ENCODE measurements at places on chromosomes 7 and 10.

GRCh38 chr7:39271402-39271801 lies 293.7 kb downstream of the POU6F2 start:
- peak; percentile 66 for DNase-seq

GRCh38 chr7:28759475-28759971 lies 198.6 kb downstream of the TRIL start:
- DNase-seq, result no peak

DNA sequence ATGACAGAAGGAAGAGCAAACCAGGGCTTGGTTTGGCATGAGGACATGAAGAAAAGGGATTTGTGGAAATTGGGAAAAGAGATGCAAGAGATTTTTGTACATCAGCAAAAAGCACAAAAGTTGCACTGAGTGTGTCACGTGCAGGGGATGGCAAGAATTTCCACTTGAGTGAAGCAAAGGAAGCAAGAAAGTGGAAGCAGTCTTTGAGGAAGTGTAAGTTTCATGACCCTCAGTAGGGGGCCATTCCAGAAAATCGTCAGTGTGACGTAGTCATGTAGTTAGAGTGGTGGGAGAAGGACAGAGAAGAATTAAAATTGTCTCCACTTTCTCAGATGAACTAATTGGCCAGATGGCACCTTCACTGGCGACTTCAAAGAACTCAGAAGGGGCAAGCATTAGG lies 123.3 kb upstream of the FZD1 start:
- no peak for DNase-seq

- no peak for DNase-seq
These were observed 161.2 kb downstream of the SVIL start for GRCh38 chr10:29473406-29474100.

GRCh38 chr10:34163075-34163905 lies 651.8 kb downstream of the PARD3 start:
- no peak for DNase-seq

DNA sequence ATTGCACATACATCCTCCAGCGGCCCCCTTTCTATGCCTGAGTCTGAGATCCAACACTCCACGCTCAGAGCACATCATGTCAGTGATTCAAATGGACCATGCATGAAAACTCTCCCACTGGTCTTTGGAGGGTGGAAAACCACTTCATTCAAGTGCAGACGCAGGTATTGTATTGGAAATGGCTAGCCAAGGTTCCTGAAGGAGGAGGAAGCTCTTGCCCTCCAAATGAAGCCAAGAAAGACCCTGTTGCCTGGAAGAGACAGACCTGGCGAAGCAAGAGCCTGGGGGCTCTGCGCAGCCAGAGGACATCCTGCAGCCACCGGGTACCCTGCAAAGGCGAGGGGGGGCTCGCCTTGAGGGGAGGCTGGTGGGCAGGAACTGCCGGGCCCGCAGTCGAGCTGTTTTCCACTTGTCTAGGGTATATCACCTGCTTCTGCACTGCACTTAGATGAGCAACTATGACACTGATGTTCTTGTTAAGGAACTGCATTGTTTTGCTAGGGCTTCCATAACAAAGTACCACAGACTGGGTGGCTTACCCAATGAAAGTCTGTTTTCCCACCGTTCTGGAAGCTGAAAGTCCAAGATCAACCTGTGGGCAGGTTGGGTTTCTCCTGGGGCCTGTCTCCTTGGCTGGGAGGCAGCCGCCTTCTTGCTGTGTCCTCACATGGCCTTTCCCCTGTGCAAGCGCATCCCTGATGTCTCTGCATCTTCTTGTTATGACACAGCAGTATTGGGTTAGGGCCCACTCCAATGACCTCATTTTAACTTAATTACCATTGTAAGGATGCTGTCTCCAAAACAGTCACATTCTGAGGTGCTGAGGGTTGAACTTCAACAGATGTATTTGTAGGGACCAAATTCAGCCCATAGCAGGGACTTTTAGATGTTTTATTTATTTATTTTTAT lies 233.4 kb downstream of the ARHGAP12 start:
- no peak for DNase-seq

All from Right ventricle myocardium superior (tissue), 1 donor.